ENCODE measurements at places on chromosomes 7 and 10. TPM values are rescaled to one million over a fixed set of nuclear protein-coding genes. Genes with fewer than 3 reads are reported as not detected.

GRCh38 chr7:114939484-114940097 is 17.7 kb downstream of the MDFIC start:
- no peak overlapping the region for H3K27ac ChIP-seq
- no peak for DNase-seq
- H3K36me3 ChIP-seq, result peaks cover 20% of the 10 kb centered on the region
- H3K4me3 ChIP-seq, result no peak overlapping the region
- H3K27me3 ChIP-seq, result no peaks in the 10 kb centered on the region

DNA sequence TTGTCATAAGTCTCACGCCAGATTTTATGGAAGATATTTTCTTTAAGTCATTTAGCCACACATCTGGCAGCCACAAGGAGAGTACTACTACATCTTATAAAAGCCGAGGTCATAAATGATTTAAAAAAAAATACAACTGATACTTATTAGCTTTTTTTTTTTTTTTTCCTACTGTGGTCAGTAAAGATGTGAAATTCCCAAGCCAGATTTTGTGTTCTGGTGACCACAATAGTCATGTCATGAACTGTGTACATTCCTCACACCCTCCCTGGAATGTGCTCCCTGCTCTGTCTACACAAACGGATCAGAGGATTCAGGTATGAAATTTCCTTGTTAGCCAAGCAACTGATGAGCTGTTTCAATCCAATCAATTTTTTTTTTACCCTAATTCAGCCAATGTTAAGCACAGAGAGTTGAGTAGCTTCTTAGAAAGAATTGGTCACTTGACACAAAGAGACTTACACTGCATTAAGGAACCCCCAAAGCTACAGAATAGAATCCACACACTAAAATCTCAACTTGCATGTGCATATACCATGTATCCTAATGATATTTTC is 54.7 kb downstream of the CHRM2 start:
- no peaks in the 10 kb centered on the region for H3K4me1 ChIP-seq
- no peaks in the 10 kb centered on the region for H3K36me3 ChIP-seq
- no peak overlapping the region for H3K4me3 ChIP-seq
- H3K27me3 ChIP-seq, result no peaks in the 10 kb centered on the region
- DNase-seq, result no peak

Gene TMEM229A
- total RNA-seq, result not detected

GRCh38 chr7:45239486-45239885 is 81.9 kb downstream of the RAMP3 start:
- H3K36me3 ChIP-seq, result no peaks in the 10 kb centered on the region
- peaks cover 35% of the 10 kb centered on the region for H3K27me3 ChIP-seq
- no peaks in the 10 kb centered on the region for H3K4me1 ChIP-seq
- DNase-seq, result no peak

Gene KCTD7
- total RNA-seq, result 12.2 TPM

Gene BMPER
- total RNA-seq, result not detected

DNA sequence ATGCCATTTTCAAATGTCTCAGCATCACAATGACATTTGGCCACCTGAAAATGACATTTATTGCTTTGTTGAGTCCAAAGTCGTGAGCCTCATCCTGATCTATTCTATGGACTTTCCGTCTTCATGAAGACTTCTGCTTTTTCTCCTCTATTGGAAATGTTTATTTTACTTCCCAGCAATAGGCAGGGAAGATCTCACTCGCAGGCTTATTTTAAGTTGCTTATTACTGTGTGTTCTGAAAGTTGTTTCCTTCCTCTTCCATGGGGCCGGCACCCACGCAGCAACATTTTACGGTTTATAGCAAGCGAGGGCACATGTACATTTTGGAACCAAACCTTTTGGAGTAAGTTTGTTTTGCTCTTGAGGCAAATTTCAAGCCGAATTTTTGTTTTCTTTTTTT is 221.0 kb upstream of the KLF6 start:
- no peak overlapping the region for H3K4me3 ChIP-seq
- H3K4me1 ChIP-seq, result no peaks in the 10 kb centered on the region
- H3K27ac ChIP-seq, result no peak overlapping the region
- no peaks in the 10 kb centered on the region for H3K27me3 ChIP-seq
- DNase-seq, result no peak

DNA sequence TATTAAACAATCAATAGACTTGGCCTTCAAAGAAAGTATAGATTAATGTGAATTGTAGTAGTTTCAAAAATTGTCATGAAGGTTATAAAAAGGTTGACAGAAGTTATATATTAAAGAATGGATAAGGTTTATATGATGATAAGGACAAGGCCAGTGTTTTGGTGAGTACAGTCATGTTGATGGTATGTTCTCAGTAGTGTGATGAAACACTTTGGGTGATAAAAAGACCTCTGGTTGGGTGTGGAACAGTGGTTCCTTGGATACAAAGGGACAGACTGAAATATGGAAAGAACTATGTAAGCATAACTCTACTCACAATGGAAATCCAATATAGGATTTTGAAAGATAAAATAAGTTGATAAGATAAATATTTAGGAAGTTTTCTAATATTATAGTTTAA is 866.3 kb downstream of the ANKRD7 start:
- H3K27me3 ChIP-seq, result no peaks in the 10 kb centered on the region
- H3K4me1 ChIP-seq, result no peaks in the 10 kb centered on the region
- H3K27ac ChIP-seq, result no peak overlapping the region
- no peak for DNase-seq
- no peak overlapping the region for H3K4me3 ChIP-seq

GRCh38 chr10:88097536-88097935 is 234.1 kb downstream of the PTEN start:
- peaks cover 7% of the 10 kb centered on the region for H3K4me1 ChIP-seq
- no peak overlapping the region for H3K27ac ChIP-seq
- peaks cover 65% of the 10 kb centered on the region for H3K27me3 ChIP-seq
- H3K36me3 ChIP-seq, result no peaks in the 10 kb centered on the region
- no peak for DNase-seq

- H3K27me3 ChIP-seq, result peaks cover 19% of the 10 kb centered on the region
- no peak overlapping the region for H3K4me3 ChIP-seq
- no peaks in the 10 kb centered on the region for H3K36me3 ChIP-seq
- no peak overlapping the region for H3K27ac ChIP-seq
- H3K4me1 ChIP-seq, result peaks cover 34% of the 10 kb centered on the region
These were observed 48.4 kb upstream of the ITGB1 start for GRCh38 chr10:33006342-33006887.

DNA sequence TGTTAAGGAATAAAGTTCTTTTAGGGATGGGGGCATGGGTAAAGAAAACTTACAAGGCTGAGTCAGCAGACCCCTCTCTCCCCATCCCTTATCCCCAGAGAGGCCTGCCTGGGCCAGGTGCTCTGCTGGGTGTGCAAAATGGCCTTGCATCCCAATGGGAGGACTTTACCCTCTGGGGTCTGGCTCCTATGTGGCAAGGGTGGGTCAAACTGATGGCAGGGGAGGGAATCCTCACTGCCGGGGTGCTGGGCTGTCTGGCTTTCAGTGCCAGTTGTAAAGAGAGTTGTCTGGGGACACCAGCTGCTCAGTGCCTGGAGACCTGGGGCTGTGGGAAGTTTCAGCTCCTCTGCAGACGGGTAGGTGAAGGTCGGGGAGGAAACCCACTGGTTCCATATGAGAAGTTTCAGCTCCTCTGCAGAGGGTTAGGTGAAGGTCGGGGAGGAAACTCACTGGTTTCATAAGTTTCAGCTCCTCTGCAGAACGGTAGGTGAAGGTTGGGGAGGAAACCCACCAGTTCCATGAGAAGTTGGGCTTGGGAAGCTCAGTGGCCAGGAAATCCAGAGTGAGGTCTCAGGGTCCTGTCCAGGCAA is 127.2 kb upstream of the PODXL start:
- H3K4me1 ChIP-seq, result no peaks in the 10 kb centered on the region
- no peak overlapping the region for H3K4me3 ChIP-seq
- DNase-seq, result no peak
- no peak overlapping the region for H3K27ac ChIP-seq

Measured in activated T-cell treated with anti-CD3 and anti-CD28 coated beads, Interleukin-2, amount 50 U/mL, for 72 hours (primary cell).